ENCODE measurements at places on chromosomes 3 and 15.
A peak's percentile ranks its signal among the peaks of the same experiment; 100 is the strongest.

- DNase-seq: no peak
Observed at GRCh38 chr3:21487520-21487919, 263.5 kb downstream of the ZNF385D start.

DNA sequence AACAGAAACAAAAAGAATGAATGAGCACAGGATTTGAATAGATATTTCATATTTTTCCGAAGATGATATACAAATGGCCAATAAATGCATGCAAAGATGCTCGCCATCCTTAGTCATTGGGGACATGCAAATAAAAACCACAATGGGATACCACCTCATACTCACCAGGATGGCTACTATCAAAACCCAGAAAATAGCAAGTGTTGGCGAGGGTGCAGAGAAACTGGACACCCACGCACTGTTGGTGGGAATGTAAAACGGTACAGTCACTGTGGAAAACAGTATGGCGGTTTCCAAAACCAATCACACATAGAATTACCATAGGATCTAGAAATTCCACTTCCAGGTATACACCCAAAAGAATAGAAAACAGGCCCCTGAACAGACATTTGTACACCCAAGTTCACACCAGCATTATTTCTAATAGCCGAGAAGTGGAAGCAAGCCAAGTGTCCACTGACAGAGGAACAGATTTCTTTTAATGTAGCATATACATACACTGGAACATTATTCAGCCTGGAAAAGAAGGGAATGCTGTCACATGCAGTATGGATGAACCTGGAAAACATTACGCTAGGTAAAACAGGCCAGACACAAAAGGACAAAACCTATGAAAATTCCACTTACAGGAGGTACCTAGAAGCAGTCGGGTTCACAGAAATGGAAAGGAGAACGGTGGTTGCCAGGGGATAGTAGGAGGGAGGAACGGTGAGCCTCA, 3.6 kb downstream of the RNF168 start:
- no peak for DNase-seq

DNA sequence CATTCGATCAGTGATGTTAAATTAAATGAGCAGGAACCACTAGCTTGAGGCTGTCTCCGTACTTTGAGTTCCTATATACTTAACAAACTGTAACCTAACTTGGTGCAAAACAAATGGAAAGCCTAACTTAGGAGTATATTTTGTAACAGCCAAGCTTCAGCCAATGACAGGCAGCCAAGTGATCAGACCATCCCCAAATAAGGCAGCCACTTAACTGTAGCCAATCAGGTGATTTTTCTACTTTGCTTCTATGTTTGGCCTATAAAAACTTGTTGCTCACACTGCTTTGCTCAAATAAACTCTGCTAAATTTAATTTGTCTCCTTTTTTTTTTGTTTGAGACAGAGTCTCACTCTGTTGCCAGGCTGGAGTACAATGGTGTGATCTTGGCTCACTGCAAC, 19.3 kb upstream of the ZNF770 start:
- DNase-seq: no peak

DNA sequence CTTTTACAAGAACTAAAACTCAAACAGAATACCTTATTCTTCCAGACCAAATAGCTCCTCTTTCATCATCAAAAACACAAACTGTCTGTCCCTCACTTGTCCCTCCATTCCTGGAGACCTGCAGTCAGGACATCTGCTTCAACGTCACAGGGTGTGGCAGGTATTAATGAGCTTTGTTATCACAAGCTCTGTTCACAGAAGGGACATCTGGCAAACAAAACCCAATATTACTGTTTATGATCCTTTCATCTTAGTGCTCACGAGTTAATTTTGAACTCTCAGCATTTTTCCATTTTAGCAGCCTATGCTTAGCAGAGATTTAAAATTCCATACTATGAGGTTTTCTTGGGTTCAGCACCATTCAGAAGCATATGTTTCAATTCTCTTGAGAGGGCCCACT, 32.9 kb downstream of the AP3S2 start:
- no peak for DNase-seq

DNA sequence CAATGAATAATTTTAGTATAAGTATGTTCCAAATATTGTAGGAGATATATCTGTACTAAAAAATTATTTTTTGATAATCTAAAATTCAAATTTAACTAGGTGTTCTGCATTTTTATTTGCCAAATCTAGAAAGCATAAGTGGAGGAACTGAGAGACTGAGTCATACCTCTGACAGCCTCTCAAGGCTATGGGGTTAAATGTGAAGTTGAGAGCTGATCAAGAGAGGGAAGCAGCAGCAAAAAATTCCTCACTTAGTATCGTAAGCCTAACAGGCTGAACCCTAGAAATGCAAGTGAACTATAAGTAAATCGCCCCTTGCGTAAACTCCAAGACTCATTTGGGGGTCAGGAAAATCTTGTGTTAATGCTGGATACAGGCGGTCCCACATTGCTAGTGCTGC, 12.8 kb upstream of the TOPAZ1 start:
- DNase-seq: no peak

- DNase-seq: no peak
Observed at GRCh38 chr3:150583028-150583427, 20.1 kb upstream of the SELENOT start.

GRCh38 chr3:156617781-156618180, 56.6 kb upstream of the TIPARP start:
- no peak for DNase-seq

GRCh38 chr3:123595396-123596180, 10.7 kb upstream of the HACD2 start:
- no peak for DNase-seq

- no peak for DNase-seq
Observed at GRCh38 chr3:35216501-35217266, 422.6 kb upstream of the ARPP21 start.

DNA sequence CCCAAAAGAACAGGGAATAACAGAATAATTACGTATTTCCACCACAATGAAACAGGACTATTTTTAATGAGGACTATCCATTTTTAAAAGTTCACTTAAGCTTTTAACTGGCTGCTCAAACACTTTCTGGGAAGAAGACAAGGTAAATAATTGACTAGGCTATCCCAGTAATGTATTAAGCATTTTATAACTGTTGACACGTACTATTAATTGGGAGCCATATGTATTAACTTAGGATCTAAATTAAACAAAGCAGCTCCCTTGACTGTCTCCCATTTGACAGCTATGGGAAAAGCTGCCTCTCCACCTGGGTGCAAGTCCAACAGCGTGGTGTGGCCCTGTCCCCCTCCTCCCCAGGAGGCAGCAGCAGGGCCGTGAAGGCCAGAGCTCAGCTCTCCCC, 36.1 kb downstream of the MYO5C start:
- no peak for DNase-seq

DNA sequence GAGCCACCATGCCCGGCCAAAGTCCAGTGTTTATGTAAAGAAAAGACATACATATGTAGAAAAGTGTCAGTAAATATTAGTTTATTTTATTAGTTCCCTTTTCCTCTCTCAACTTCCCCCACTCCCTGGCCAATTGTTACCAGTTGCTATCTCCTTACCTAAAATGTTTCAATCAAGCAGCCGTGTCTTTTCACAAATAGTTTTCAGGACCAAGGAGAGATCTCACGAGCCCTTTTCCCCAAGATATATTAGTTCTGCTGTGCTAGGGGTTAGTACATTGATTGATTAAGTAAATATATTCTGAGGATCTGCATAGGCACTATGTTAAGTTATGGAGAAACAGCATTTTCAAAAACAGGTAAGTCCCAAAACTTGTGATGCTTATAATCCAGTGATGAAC, 87.4 kb downstream of the ZIC4 start:
- no peak for DNase-seq

- no peak for DNase-seq
Observed at GRCh38 chr3:166759736-166760513, 620.2 kb downstream of the ZBBX start.

- no peak for DNase-seq
Observed at GRCh38 chr3:126916546-126916945, 66.4 kb upstream of the PLXNA1 start.

DNA sequence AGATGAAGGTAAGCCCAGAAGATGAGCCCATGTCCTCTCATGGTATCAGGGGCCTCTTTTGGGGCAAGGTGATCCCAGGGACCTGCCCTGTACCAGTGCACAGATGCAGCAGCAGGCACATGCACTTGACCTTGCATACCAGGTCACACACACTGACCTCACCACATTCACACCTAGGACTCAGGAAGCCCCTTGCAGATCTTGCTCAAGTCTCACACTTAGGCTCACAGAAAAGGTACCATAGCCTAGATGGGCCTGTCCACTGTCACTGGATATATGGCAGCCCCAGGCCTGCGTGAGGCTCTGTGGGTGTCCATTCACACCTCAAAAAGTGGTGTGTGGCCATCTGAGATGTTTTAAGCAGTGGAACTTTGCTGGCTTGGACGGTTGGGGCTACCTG, 58.7 kb downstream of the CACNA2D2 start:
- DNase-seq: no peak

GRCh38 chr15:27396996-27397395, 426.0 kb downstream of the GABRG3 start:
- no peak for DNase-seq

GRCh38 chr15:84734794-84735479, 13.5 kb upstream of the ZNF592 start:
- peak; percentile 66 for DNase-seq

All from activated naive CD4-positive, alpha-beta T cell treated with anti-CD3 and anti-CD28 coated beads, Interleukin-2, amount 50 U/mL, for 72 hours (primary cell).